Activated CD4-positive, alpha-beta T cell treated with anti-CD3 and anti-CD28 coated beads for 1 hour (primary cell): ENCODE measurements at places on chromosomes 12 and 14.

- no peak for DNase-seq
Measured at GRCh38 chr12:111386885-111387284, 18.0 kb upstream of the PHETA1 start.

DNA sequence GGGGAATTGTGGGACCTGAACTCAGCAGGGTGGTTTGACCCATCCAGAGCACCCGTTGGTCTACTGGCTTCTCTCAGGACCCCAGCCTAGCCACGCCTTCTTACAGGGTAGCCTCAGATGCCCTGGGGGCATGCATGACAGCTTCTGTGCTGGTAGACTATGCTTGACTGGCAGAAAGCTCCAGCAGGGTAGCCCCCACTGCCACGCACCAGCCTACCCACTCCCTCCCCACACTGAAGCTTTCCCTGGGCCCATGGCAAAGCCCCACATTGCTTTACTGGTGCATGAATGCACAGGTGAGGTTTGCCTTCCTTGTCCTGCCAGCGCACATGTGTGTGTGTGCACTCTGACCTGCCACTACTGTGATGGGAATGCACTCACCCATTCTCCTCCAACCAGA lies 772.2 kb downstream of the LRFN5 start:
- DNase-seq: no peak

GRCh38 chr12:13206560-13206897 lies 10.0 kb downstream of the EMP1 start:
- DNase-seq: no peak

DNA sequence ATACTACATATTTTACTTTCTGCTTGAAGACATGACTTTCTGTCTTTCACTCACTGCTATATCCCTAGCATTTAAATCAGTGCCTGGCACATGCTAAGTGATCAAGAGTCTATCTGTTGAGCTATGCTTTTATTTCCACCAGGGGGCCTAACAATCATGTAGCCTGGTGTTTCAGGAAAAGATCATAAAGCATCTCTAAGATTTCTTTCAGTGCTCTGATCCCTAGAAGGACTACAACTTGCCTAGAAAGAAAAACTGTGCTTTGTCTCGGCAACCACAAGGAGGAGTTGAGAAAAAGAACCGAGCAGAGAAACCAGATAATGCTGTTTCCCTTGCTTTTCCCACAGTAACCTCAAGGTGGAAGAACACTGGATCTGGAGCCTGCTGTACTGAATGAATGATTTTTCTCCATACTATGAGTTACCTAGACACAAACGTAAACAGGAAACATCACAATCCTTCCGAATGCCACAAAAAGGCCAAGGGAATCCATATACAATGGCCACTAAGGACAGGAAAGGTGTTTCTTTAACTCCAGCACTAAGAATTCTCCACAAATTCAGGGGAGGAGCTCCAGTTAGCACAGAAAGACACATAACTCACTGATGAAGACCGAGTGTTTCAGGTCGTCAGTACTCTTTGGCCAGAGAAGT lies 1.2 kb downstream of the CRY1 start:
- no peak for DNase-seq

- no peak for DNase-seq
Measured at GRCh38 chr12:51871126-51871525, 16.8 kb upstream of the ANKRD33 start.

DNA sequence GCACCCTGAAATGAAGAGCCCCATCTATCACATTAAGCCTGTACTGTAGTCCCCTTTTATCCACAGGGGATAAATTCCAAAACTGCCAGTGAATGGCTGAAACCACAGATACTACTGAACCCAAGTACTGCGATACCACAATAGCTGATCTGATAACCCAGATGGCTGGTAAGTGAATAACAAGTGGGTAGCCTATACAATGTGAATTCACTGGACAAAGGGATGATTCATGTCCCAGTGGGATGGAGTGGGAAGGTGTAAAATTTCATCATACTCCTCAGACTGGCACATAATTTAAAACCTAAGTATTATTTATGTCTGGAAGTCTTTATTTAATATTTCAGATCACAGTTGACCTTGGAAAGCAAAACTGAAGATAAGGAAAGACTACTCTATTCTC lies 201.3 kb downstream of the GPHN start:
- no peak for DNase-seq

DNA sequence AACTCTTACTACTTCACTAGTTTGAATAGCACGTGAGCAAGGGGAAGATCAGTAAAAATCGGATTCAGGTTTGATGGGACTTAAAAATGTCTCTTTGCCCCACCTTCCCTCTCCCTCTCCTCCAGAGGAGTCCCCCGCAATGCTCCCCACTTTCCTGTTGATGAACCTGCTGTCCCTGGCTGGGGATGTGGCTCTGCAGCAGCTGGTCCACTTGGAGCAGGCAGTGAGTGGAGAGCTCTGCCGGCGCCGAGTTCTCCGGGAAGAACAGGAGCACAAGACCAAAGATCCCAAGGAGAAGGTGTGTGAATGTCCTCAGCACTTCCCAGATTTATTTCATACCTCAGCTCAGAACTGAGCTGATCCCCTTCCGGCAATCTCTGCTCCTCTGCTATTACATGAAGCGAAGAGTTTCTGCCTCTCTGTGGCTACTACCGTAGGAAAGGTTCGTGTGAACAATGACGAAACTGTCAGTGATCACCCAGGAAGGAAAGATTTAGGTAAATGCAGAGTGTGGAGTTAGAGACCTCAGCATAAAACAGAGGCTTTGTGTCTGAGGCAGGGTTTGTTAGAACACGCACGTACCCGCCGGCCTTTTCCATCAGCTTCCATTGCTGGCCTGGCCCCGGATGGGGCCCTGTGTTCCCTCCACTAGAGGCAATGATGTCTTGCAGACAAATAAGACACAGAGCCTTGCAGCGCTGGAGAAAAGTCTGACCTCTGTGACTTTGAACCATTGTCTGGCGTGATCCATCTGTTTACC lies 7.4 kb upstream of the GAPDH start:
- no peak for DNase-seq

DNA sequence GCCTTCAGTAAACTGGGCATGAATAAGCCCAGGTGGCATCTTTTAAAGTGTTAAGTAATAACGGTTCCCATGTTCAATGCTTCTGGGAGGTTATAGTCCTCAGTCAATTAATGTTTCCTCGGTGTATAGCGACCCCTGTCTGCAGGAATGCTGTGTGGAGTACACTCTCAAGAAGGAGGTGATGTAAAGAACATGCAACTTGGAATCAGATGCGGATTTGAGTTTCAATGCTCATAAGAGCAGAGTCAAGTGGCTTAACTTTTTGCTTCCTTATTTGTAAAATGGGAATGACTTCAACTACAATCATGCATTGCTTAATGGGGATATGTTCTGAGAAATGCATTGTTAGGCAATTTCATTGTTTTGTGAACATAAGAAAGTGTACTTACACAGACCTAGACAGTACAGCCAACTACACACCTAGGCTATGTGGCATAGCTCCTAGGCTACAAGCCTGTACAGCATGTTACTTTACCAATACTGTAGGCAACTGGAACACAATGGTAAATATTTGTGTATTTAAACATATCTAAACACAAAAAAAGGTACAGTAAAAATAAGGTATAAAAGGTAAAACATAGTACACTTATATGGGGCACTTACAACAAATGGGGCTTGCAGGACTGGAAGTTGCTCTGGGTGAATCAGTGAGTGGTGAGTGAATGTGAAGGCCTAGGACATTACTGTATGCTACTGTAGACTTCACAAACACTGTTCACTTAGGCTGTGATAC lies 6.7 kb upstream of the MRPS35 start:
- peak; percentile 37 for DNase-seq

GRCh38 chr14:55122440-55122986 lies 6.5 kb upstream of the LGALS3 start:
- DNase-seq: no peak

DNA sequence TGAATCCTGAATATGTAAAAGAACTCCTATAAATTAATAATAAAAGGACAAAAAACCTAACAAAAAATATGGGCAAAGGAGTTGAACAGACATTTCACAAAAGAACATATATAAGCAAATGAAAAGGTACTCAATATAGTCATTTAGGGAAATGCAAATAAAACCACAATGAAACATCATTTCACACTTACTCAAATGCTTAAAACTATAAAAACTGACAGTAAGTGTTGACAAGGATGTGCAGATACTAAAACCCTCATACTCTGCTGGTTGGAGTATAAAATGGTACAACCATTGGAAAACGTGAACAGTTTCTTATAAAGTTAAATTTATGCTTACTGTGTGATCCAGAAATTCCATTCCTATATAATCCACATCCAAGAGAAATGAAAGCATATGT lies 247.1 kb downstream of the GXYLT1 start:
- DNase-seq: no peak

DNA sequence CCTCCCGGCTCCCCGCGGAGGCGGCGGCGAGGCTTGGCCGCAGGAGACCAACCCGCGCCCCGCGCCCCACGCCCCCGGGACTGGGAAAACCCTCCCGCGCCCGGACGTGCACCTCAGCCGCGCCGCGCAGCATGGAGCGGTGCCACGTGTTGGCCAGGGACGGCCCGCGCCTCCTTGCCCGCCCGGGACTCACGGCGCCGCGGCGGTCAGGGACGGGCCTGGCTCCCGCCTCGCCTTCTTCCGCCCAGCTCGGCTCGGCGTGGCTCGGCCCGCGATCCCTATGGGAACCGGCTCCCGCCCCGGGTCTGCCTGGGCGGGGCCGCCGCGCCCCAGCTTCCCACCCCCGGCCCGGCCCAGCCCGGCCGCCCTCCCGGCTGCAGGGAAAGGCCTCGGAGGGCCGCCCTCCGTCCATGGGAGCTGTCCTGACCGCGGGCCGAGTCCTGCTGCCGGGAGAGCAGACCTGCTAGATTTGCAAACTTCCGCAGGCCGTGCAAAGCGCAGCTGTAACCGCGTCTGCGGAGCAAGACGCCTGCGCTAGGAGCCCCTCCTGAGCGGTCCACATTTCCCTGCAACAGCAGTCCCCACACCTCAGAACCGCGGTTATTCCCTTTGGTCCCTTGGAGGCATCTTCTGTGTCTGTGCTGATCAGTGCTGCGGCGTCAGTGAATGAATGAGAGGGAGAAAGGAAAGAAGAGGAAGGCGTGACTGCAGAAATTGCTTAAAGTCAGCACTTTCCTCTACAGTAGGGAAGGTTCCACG lies at the start of gene CDKL1:
CDKL1 (minus strand) TSS at position 251 of the 759 bp plus-strand sequence. CDS start 1,013 bp downstream, outside the sequence.
- DNase-seq: peak; percentile 15

GRCh38 chr12:120012067-120012621 lies 23.1 kb downstream of the BICDL1 start:
- peak; percentile 67 for DNase-seq

GRCh38 chr12:46107591-46107990 lies 117.2 kb upstream of the SCAF11 start:
- no peak for DNase-seq
